ENCODE measurements at places on chromosomes 3 and 15.

DNA sequence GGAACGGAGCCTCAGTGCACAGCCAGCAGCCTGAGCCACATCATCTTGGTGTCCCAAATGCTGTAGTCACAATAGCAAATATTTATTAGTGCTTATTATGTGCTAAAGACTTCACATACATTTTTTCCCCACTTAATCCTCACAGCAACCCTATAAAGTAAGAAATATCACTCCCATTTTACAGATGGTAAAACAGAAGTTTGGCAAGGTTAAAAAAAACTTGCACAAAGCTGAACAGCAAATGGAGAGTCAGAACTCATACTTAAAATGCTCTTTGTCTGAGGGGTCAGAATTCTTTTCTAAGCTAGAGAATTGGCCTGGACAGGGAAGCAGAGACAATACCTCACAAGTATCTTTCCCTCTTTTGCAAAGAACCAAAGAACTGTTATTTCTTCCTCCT is 30.9 kb upstream of the THRB start:
- DNase-seq, result no peak

- DNase-seq, result no peak
Observed at GRCh38 chr3:66609660-66610561, 109.1 kb upstream of the LRIG1 start.

DNA sequence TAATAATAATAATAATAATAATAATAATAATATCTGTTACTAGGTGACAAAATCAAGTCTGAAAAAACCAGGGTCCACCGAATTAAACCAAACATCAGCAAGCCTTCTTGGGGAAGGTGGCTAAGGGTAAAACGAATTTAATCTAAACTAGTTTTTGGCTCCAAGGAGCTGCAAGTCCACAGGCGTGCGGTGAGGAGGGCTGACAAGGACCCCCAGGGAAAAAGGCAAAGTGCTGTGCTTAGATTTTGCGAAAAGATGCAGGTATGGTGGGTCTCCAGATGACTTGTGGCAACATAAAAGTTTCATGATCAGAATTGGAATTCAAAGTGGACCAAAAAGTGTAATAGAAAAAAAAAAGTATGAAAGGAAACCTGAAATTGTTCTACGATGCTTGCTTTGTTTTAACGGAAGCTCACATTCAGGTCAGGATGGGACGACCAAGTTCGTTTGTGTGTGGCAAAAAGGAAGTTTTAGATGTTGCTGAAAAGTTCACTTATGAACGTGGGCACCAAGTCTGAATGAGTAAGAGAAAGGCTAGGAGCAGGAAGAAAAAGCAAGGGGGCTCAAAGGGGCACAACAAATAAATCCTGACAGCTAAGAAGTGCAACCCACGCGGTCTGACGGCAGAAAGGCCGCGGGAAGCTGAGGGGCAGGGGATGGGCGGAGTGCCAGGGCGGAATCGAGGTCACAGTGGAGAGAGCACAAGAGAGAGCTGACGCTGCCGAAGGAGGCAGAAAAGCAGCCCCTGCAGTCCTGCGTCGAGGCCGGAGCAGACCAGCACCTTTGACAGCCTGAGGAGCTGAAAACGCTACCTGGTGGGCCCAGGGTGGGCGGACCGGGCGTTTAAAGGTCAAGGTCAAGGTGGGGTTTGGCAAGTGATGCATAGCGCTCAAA is 1.1 kb downstream of the WDR82 start:
- peak; percentile 80 for DNase-seq

DNA sequence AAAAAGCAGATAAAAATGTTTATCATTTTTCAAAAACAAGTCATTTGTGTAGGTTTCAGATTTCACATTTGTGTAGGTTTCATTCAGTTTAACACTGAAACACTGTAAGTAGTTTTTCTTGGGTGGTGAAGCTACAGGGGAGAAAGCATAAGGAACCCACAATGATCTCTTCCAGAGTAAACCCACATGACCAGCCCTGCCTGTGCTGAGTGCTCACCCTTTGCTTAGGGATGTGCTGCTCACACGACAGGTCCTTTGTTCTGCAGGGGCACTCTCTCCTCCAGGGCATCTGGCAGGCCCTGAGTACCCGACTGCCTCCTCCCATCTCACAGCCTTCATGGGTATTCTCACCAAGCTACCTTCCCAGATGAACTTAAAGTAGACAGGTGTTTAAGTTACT is 28.9 kb downstream of the ZXDC start:
- DNase-seq, result no peak

DNA sequence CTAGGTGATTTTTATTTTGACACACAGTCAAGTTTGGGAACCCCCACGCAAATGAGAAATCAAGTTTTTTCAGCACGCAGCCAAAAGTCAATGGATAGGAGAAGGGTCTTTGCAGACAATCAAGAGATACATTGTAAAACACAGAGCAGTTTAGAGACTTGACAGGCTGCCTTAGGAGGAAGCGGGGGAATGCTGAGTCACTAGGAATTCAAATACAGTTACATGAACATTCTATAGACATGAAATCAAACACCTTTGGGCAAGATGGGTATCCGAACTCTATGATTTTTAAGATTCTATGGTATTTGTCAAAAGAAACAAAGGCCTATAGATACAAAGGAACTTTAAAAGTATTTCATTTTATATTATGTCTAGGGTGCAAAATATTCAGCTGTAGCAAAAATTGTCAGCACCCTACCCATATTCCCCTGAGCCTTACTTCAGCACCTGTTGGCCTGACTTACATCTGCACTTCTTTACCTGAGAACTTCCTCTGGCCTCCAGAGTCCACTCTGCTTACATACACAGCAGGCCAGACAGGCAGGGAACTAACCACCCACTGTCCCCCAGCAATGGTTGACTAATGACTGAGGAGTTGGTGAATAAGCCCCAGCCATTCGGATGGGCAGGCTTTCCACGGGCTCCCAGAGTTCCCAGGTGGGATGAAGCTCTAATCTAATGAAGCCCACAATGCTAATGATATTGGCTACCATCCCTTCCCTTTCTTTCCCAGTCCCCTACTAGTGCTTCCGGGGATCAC is 289.3 kb upstream of the RORA start:
- no peak for DNase-seq

DNA sequence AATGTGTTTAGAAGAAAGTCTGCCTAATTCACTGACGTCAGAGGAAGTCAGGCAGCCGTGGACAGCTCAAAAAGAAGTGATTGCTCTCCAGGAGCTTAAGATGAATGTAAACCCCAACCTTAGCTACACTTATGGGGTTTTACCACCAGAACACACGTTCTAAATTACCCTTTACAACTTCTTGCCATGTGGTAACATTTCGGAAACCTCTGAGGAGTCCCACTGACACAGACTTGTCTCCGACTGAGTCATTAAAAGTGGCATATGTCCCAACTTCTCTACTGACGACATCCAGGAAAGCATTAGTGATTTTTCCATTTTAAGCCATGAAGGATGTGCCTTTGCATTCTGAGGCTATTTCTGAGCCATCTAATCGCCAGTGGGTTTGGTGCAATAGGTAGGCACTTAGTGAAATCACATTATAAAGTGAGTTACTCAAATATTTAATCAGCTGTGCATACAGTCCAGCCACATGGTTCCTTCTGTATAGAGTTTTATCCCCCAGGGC is 32.4 kb downstream of the C2CD4A start:
- no peak for DNase-seq

- peak; percentile 4 for DNase-seq
Observed at GRCh38 chr15:93235926-93236780, 147.1 kb upstream of the RGMA start.

- DNase-seq, result no peak
Observed at GRCh38 chr3:195151866-195152541, 119.0 kb downstream of the XXYLT1 start.

DNA sequence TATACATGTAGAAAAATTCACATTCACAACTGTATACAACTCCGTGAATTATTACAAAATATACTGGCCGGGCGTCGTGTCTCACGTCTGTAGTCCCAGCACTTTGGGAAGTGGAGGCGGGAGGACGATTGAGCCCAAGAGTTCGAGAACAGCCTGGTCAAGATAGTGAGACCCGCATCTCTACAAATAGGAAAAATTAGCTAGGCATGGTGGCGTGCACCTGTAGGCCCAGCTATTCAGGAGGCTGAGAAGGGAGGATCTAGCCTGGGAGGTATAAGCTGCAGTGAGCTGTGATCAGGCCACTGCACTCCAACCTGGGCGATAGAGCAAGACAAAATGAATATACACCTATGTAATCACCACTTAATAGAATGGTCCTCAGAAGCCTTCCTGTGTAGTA is 1.3 kb downstream of the RAD51 start:
- no peak for DNase-seq

DNA sequence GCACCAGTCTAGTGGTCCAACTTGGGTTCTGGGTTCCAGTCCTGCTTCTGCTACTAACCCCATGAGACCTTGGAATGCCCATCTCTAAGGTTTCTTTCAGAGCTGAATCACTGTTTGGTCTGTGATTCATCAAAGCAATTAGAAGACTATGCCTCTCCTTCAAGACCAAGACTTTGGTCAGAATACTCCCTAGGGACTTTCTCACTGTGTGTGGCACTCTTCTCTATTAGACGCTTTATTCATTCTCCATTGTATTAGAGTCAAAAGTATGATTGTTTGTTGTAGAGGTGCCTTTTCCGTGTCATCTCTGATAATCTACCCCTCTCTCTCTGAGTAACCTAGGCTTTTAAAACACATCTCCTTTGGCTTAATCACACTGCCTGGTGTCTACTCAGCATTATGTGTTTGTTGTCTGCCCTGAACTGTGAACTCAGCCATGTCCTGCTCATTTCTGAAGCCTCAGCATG is 90.5 kb downstream of the LPP start:
- DNase-seq, result no peak

DNA sequence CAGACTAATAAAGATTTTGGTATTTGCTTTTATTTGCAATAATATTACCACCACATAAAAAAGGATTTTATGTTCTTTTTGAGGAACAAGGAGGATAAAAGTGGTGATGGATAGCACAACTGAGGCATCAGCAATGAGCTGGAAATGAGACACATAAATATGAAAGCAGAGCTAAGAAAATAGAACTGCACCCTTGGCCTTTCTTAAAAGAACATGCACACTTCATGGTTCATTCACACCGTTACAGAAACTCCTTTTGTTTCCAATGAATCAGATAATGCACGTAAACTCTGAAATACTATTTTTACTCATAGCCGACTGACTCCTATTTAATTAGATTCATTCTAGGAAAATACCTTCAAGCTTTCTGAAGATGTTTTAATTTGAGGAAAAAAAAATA is 19.9 kb upstream of the DPH6 start:
- DNase-seq, result no peak

DNA sequence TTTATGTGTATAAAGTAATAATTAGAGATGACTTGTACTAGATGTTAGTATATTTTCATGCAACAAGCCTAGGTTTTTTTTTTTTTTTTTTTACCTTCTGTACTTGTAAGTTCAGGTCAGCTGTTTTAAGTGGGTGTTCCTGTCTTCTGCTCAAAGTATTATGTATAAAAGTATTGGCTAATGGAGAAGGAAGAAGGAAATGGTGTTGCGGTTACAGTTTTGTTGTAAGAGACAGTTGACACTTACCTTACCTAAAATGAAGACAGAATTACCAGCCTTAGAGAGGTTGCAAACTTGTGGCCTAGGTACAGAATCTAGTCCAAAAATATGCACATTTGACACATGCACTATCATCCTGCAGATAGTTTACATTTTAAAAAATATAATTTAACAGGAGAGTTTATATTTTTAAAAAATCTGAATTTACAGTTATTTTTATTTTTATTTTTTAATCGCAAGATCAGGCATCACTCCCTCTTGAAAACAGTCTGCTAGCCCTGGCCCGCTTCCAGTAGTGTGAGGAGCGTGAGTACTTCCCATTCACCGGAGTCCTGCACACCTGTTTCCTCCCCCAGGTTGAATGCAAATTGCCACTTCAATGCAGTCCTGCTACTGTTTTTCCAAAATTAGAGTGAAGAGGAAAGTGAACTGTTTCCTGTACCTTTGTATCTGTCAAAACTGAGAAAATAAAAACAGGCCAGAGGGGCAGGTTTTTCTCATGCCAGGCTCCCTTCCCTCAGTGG is 224.3 kb upstream of the SOX2 start:
- no peak for DNase-seq

DNA sequence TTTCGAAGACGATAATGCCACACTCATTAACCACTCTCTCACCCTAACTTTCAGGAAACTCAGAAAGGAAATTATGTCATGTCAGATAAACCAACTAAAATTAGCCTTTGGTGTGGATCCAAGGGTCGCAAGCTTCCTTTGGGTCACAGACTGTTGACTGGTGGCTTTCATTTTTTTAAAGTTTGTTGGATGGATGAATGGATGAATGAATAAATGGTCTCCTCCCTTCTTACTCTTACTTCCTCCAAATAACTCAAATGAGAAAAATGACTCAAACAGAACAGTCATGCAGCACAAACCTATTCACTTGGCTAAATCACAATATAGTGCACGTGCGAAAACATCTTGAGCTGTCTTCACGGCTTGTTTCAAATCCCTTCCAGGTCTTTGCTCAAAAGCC is 82.9 kb upstream of the HACD2 start:
- DNase-seq, result no peak

DNA sequence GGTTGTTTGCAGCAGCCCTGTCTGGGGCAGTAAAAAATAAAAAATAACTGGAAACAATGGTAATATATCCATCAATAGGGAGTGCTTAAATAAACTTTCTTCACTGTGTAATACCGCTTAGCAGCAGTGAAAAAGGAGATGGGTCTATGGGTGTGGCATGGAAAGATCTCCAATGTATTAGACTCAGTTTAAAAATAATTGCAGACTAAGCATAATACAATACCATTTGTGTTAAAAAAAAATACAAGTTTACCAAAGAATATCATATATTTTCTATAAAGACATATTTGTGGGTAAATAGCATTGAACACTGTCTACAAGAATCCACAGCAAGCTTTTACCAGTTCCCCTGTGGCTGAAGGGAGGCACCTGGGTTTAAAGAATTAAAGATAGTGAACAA is 1.0 kb upstream of the ARHGEF3 start:
- DNase-seq, result no peak

GRCh38 chr3:112984485-112984884 is 6.3 kb upstream of the GTPBP8 start:
- DNase-seq, result peak; percentile 27

GRCh38 chr3:194277786-194278130 is 73.4 kb downstream of the CPN2 start:
- DNase-seq, result no peak

DNA sequence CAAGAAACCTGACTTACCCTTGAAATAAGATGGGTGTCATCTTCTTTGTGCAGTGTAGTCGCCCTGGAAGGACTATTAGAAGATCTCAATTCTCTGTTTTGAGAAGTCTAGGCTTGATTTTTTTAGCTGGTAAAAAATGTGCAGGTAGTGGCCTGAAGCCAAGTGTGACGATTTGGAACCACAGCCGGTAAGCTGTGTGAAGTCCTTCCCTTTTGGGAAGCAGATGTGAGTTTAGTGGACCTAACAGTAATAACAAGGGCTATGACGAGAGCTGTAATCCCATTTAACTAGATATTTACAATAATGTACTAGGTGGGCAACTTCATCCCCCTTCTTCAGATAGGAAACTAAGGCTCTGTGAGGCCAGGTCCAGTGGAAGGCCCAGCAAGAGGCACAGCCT is 81.7 kb upstream of the MYZAP start:
- no peak for DNase-seq

DNA sequence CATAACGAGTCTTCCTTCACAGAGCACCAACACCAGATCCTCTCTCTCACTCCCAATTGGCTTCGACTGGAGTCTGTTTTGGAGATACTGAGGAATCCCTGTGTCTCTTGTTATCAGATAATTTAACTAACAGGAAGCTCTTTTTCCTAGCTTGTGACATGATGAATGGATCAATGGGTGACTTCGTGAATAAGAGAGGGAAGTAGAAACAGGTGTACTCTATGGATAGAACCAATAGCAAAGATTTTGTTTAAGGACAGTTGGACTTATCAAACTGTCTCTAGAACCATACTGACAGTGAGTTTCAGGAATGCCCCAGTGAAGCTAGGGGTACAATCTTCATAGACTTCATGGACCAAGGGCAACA is 29.4 kb upstream of the KLHL6 start:
- DNase-seq, result no peak
